ENCODE measurements at places on chromosomes 2 and 18.

DNA sequence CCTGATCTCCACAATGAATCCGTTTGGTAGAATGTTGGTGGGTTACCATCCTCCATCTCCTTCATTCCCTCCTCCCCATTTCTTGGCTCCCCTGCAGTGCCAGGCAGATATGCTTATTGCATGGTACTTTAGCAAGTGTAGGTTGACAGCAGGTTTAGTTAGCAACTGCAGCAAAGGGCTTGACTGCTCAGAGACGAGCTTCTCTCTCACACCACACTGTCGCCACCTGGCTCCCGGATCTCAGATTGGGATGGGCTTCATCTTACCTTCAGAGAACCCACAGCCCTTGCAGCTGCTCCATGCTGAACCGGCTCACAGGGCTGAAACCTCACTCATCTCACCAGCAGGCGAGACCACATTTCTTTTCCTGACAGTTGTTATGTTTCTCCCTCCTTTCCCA, 88.8 kb downstream of the VWA3B start:
- DNase-seq = no peak

DNA sequence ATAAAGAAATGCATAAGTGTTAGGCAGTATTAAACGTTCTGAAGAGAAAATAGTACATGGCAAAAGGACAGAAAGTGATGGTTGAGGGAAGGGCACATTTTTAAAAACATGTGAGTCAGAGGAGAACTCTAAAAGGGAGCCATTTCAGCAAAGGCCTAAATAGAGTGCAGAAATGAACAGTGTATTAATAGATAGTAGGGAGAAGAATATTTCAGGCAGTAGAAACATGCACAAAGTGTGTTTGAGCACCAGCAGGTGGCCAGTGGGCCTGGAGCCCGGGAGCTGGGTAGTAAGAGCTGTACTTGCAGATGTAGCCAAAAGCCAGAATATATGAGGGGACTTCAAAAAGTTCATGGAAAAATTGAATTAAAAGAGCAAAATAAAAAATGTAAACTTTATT, 288.1 kb upstream of the FIGN start:
- DNase-seq = no peak

DNA sequence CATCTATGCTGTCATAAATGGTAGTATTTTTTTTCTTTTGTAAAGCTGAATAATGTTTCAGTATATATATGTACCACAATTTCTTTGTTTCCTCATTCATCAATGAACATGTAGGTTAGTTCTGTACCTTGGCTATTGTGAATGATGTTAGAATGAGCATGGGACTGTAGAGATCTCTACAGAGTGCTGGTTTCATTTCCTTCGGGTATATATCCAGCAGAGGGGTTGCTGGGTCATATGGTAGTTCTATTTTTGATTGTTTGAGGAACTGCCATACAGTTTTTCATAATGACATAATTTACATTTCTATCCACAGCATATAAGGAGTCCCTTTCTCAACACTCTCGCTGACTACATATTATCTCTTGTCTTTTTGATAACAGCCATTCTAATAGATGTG, 243.5 kb downstream of the CDH7 start:
- no peak for DNase-seq

- no peak for DNase-seq
Observed at GRCh38 chr2:100909534-100910081, 89.7 kb downstream of the NPAS2 start.

DNA sequence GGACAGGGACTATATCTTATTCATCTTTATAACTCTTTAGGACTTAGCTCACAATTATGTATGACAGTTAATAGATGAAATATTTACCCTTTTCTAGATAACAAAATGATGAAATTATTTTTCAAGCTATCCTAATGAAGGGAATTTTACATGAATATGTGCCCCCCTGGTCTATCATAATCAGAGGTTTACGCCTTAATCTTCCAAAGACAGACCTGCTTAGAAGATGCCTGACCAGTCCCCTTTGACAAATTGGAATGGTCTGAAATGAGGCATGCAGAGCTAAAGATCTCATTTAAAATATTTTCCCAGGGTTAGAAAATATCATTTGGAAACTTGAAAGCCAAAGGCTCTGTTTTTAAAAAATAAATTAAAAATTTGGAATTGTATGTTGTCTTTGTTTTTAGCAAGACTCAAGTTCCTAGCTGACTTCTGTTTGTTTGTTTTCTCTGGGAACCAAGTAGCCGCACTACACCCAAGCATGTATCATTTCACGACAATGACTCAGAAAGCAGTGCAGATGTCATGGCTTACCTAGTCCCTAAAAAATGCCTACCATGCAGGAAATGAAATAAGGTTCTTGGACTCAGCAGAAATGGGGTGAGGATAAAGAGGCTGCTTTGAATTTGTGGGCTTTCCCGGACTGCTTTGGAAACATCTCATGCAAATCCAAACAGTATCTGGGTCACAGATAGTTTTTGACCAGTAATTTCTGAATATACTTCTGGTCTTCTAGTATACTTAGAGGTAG, 162.1 kb downstream of the ZEB2 start:
- peak; percentile 94 for DNase-seq

- DNase-seq = peak; percentile 27
Observed at GRCh38 chr2:219125225-219125885, 35.3 kb downstream of the NHEJ1 start.

GRCh38 chr2:130829015-130829414, 7.7 kb upstream of the ARHGEF4 start:
- no peak for DNase-seq

DNA sequence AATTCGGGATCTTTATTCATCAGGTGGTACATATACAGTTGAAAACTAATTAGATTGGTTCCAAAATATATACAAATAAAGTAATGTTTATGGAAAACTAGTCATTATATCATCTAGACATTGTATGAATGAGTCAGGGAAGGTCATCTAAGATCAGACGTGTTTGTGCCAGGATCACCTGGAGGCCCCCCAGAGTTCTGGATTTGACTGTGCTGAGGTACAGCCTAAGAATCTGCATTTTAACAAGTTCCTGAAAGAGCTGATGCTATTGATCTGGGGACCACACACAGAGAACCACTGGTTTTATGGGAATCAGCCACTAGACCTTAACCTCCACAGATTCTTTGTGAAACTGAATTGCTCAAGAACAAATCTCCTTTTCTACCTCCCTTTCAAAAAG, 43.2 kb downstream of the PARD6G start:
- no peak for DNase-seq

GRCh38 chr18:48714873-48715272, 176.0 kb downstream of the CTIF start:
- no peak for DNase-seq

GRCh38 chr2:236748385-236748784, 178.8 kb downstream of the ACKR3 start:
- peak; percentile 24 for DNase-seq

DNA sequence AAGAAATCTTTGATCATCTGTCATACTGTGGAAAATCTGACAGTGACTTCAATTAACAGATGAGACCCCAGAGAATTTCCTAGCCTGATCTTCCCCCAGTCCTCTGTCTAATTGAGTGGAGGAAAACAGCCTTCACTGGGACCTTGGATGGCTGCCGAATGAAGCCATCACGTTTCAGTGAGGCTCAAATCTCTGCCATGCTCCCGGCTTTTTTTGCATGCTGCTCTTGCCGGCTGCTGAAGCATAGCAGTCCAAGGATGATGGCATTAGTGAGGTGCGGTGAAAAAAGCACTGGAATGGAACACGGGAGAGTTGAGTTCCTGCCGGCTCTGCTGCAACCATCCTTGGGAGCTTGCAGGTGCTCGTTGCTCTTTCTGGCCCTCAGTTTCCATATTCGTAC, 430.5 kb downstream of the SLC4A3 start:
- no peak for DNase-seq

DNA sequence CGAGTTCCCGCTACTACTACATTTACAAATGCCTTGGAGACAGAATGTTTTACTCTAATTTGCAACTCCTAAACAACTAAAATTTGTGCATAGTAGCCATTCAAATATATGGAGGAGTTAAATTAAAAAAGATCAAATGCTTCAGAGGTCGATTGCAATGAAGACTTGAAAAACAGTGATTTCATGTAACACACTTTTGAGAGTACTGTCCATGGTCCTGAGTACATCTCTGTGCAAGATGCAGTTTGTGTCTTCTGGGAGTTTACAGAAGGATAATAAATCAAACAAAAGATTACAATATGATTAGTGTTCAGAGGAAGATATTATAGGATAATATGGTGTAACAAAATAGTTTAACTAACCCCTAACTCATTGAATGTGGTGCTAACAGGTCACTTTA, 894.7 kb downstream of the TMEM182 start:
- DNase-seq = peak; percentile 0

GRCh38 chr2:211084352-211084751, 528.0 kb downstream of the CPS1 start:
- no peak for DNase-seq

DNA sequence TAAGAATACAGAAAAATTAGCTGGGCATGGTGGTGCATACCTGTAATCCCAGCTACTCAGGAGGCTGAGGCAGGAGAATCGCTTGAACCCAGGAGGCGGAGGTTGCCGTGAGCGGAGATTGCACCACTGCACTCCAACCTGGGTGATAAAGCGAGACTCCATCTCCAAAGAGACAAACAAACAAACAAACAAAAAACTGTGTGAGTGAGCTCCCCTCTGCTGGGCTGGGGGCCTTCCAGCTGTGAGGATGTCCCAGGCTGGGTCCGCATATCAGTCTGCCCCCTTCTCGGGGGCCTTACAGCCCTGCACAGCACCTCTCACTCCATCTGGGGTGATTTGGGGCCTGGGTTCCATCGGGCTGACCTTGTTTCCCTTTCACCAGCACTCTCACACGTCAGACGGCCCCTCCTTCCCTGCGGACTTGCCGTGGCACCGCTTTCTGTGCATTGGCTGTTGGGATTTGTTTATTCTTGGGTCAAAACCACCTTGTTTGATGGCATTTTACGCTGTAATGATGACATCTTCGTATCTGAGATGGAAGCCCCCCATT, 2.8 kb upstream of the KLHL30 start:
- no peak for DNase-seq
